Tibial nerve (tissue), 4 donors: ENCODE measurements at places on chromosomes 11 and 22.

DNA sequence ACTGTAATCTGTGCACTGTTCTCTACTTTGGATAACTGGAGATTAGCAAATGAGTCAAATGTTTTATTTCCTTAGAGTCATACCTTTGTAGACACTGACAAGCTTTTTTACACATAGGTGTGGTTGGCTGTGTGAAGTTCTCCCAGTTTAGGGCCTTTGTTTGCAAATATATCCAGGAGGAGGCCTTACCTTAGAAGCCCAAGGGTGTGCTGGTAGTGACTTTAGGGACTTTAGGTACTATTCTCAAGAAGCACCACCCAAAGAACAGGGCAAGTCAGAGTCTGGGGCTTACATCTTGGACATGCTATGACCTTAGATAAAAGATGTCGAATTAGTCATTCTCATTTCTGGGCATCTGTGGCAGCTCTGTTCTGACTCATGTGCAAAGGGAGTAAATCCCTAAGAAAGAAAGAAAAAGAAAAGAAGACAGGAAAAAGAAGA, 4.8 kb upstream of the FAR1 start:
- DNase-seq = no peak

DNA sequence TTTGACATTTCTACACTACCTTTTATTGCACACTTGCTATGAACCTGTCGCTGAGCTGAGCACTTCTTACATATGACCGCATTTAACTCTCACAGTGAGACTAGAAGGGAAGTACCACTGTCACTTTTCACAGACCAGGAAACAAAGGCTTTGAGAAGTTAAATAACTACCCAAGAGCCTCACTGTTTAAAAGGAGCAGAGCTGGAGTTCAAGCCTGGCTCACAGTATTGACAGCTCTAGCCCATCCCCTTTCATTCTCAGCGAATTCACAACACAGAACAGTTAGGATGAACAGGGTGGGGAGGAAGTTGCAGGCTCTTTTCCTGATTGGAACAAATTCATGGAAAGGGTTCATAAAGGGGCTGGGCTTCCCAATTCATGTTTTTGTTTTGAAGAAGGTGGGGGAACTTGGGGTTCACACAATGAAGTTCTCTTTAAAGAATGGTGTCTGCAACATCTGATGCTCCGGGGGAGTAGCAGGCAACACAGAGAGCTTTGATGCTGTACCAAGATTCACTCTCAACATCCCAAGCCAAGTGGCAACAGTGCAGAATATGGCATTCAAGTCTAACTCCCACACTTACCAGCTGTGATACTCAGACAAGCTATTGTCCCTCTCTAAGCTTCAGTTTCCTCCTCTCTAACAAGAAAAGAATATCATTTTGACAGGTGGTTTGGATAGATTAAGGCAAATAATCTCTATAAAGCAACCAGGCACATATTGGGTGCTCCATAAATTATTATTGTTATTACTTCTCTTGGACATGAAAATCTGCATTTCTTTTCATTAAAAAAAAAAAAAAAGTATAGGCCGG, 17.2 kb downstream of the SCGB1A1 start:
- DNase-seq = no peak

GRCh38 chr22:28906312-28906711, 22.9 kb downstream of the ZNRF3 start:
- no peak for DNase-seq

DNA sequence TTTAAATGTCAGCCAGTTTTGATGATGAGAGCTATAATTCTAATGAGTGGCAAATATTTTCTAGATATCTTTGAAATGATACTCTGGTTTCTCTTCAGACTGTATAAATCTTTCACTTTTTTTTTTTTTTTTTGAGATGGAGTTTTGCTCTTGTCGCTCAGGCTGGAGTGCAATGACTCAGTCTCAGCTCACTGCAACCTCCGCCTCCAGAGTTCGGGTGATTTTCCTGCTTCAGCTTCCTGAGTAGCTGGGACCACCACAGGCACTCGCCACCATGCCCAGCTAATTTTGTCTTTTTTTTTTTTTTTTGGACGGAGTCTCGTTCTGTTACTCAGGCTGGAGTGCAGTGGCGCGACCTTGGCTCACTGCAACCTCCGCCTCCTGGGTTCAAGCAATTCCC, 113.6 kb downstream of the TEAD1 start:
- no peak for DNase-seq

DNA sequence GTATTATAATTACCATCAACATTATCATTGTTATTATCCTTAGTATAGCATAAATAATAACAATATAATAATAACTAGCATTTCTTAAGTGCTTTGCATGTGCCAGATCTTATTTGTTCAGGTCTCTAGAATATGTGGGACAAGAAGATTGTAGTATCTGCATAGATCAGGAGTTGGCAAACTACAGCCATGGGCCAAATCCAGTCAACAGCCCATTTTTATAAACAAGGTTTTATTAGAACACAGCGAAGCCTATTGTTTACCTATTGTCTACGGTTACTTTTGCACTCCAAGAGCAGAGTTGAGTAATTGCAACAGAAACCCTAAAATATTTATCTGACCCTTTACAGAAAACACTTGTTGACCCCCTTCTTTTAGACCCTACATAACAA, 81.4 kb downstream of the SLC1A2 start:
- DNase-seq = no peak

DNA sequence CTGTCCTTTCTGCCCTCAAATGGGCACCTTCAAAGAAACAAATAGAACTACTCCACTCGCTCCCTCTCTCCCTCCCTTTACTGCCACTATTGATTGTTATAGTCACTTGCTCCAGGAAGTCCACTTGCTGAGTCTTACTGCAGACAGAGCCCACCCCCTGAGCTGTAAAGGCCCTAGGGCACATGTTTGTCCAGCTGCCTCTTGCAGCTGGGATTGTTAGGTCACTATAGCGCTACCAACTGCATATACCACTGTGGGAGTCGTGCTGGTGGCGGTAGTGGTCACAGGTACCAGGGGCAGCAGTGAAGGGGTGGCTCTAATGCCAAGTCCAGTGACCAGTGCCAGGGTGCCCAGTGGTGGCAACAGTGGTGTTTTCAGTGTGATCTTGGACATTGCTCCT, 4.4 kb upstream of the SREBF2 start:
- no peak for DNase-seq

GRCh38 chr22:22043296-22044078, 60.9 kb upstream of the TOP3B start:
- no peak for DNase-seq

- DNase-seq = no peak
These were observed 36.9 kb downstream of the CHRDL2 start for GRCh38 chr11:74694136-74694930.

DNA sequence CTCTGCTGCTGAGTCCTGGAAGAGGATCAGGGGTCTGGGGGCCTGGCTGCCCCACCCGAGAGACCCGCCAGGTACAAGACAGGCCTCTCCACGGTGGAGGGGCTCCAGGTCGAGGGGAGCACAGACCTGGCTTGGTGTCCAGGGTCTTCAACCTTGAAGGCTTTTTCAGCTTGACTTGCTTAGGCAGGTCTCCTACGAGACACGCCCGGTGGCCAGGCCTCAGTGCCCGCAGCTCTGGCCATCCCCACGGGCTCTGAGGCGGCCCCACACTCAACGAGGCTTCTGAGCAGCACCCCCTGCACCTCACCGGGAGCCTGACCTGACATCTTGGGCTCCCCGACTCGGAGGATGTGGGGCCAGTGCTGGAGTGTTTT, 6.6 kb upstream of the PLXNB2 start:
- DNase-seq = no peak

DNA sequence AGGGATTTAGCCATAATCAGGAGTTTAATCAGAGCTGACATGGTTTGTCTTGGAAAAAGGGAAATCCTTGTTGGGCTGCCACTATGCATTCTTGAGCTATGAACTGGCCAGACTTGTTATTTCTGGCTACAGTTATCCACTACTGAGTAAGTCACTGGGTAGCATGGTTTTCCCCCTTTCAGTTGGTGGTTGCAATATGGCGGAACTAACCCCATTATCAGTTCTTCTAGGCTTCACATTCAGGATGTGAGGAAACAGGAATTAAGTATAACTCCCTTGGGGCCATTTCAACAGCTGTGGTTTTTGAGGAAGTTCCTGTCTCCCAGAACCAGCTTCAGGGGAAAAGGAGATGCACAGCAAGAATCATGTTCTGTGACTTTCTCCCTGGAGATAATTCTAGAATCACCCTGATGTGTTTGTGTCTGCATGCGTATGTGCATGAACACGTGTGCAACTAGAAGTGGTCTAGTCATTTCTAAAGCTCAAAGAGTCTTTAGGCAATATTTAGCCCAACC, 103.0 kb upstream of the CD44 start:
- no peak for DNase-seq

- no peak for DNase-seq
These were observed 5.8 kb downstream of the USP35 start for GRCh38 chr11:78194490-78194889.

DNA sequence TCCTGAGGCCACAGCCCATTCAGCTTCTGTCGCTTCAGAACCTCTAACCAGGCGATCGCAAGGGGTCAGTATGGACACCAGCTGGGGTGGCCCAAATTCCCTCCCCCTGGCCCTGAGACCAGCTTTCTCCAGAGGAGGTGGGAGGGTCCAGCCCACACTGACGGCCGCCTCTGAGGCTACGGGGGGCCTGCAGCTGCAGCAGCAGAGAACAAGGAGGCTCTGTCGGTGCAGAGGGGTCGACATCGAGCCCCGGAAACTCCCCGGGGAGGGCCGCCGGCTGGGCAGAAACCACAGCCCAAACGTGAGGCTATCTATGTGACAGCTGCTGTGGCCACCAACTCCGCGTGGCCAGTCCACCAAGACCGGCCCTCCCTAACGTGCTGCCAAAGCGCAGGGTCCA, 40.8 kb downstream of the ELFN2 start:
- DNase-seq = no peak

DNA sequence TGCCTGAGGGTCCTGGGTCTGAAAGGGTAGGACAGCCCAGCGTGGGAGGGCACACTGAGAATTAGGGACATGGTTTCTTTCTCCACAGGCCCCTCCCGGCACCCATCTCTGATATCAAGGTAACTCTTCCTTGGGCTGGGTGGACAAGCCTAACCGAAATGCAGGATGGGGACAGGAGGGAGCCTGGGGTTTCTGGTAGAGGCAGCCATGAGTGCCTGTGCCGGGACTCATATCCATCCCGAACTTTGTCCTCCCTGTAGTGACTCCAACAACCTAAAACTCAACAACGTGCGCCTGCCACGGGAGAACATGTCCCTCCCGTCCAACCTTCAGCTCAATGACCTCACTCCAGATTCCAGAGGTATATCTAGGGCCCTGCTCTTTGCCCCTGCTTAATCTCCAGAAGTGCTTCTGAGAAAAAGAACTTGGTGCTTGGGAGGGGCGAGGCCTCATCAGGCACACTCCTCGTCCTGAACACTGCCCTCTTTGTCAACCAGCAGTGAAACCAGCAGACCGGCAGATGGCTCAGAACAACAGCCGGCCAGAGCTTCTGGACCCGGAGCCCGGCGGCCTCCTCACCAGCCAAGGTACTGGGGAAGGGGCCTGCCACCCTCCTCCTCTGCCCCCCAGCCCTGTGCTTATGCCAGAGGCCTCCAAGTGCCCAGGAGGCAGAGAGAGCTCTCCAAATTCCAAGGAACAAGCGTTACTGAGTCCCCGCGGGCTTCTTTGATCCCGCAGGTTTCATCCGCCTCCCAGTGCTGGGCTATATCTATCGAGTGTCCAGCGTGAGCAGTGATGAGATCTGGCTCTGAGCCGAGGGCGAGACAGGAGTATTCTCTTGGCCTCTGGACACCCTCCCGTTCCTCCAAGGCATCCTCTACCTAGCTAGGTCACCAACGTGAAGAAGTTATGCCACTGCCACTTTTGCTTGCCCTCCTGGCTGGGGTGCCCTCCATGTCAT, 3.1 kb downstream of the TMEM25 start:
- DNase-seq = no peak

DNA sequence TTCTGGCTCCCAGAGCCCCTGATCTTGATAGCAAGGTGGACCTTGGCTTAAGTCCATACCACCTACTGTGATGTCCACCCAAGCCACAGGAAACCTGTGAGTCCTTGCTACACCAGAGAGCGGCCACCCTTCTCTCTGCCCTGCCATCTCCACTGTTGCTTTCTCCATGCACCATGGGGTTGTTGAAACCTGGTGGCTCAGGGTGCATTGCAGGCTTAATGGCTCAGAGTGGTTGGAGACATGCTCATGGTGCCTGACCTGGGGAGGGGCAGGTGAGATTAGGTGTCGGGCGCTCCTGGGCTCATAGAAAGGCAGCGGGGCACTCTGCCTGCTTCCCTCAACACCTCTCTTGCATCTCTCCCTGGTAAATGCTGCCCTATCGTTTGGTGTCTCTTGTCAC, 25.0 kb upstream of the CACNG2 start:
- DNase-seq = no peak

GRCh38 chr22:44845191-44845590, 92.8 kb downstream of the ARHGAP8 start:
- DNase-seq = no peak

DNA sequence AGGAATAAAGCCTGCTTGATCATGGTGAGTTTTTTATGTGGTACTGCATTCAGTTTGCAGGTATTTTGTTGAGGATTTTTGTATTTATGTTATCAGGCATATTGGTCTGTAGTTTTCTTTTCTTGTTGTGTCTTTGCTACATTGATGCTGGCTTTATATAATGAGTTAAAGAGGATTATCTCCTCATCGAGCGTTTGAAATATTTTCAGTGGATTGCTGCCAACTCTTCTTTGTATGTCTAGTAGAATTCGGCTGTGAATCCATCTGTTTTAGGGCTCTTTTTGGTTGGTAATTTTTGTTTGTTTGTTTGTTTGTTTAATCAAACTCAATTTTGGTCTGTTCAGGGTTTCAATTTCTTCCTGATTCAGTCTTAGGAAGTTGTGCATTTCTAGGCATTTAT, 758.4 kb downstream of the KCNA4 start:
- no peak for DNase-seq

- no peak for DNase-seq
These were observed 5.5 kb downstream of the APOL2 start for GRCh38 chr22:36233796-36234195.

GRCh38 chr11:103529181-103529684, 420.0 kb downstream of the DYNC2H1 start:
- no peak for DNase-seq

DNA sequence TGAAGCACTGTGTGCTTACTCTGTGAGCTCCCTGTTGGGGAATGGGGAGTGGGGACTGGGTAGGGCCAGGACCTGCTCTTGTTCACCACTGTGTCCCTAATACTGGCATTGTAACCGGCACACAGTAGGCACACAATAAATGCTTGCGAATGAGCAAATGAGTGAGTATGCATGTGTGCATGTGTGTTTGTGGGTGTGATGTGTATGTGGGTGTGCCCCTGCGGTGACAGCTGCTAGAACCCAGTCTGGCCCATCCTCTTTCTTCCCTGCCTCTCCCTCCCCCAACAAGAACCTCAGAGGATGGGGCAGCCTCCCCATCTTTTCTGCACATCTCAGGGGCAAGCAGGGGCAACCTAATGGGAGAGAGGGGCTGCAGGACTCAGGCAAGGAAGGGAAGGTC, 90.5 kb downstream of the MN1 start:
- DNase-seq = no peak

GRCh38 chr11:44731685-44732430, 5.1 kb downstream of the TSPAN18 start:
- no peak for DNase-seq

- no peak for DNase-seq
These were observed 35.6 kb upstream of the ACER3 start for GRCh38 chr11:76824980-76825725.
